NCI-H82 (cell line): ENCODE measurements at places on chromosomes 1 and 21.

DNA sequence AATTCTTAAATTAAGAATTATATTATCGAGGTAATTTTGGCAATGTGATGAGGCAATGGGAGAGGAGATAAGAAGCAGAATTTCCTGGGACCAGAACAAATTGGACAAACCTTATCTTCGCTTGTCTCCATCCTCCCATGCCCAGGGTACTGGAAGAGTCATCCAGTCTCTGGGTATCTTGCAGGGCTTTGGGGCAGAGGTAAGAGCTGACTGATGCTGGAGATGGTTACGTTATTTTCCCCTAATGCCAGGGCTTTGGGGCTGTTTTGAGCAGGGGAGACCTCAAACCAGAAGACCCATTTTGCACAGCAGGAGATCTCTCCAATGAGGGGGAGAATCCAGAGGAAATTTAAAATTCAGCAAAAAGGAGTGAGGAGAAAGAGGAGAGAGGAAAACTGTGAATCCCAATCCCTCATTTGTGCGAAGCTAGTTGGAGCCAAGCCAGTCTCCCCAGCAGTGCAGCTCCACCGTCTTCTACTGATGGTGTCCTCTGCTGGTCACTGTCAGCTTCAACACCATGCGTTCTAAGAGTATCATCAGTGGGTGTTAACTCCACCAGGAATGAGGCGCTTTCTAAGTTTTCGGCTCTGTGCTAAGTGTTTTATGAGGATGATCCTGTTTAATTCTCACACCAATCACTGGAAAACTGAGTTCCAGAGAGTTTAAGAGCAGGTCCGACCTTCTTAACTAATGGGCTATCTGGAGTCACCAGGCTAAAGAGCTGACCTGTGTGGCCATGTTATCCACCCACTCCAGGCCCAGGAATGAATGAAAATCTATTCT, 86.8 kb upstream of the CD34 start:
- DNase-seq, result peak; percentile 90

GRCh38 chr1:19396280-19396679, 84.2 kb downstream of the SLC66A1 start:
- no peak for DNase-seq

DNA sequence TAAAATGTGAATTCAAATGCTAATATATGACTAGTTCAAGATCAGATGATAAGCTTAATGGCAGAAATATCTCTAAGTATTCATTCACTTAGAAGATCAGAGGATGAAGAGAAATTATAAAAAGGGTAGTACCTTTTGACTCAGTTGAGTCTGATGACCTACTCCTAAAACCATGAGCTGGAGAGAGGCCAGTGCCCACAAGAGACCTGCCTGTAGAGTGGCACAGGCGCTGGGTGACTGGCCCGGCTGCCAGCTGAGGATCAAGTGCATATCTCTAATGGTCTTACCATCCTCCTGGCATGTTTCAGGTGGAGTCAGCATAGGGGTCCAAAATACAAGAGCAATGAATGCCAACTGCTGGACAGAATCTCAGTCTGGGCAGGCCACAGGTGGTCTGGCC, 14.1 kb downstream of the DDAH1 start:
- no peak for DNase-seq

- DNase-seq, result no peak
Measured at GRCh38 chr1:26367441-26367840, 5.1 kb downstream of the ZNF683 start.

DNA sequence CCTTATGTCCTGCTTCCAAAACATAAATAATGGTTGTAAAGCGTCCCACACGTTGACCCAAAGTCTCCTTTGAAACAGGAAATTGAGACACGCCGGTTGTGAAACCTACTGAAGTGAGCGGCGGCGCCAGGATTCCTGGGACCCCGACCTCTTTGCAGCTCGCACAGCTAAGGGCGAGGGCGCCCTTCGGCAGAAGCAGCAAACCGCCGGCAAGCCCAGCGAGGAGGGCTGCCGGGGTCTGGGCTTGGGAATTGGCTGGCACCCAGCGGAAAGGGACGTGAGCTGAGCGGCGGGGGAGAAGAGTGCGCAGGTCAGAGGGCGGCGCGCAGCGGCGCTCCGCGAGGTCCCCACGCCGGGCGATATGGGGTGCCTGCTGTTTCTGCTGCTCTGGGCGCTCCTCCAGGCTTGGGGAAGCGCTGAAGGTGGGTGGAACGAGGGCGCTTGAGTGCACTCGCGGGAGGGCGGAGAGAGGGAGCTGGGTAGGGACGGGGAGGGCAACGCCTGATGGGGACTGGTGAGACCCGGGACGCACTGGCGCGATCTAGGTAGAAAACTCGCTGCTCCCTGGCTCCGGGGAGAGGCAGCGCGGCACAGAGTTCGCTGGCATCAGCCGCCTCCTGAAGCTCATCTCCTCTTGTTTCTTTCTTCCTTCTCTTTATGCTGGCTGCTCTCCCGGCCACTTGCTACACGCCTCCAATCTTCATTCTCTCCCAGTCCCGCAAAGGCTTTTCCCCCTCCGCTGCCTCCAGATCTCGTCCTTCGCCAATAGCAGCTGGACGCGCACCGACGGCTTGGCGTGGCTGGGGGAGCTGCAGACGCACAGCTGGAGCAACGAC, at the start of gene CD1D:
Gene CD1D, plus strand, starts transcription at position 155 of the 836 bp plus-strand sequence. Its CDS starts 207 bp downstream, at position 362.
- peak; percentile 33 for DNase-seq

DNA sequence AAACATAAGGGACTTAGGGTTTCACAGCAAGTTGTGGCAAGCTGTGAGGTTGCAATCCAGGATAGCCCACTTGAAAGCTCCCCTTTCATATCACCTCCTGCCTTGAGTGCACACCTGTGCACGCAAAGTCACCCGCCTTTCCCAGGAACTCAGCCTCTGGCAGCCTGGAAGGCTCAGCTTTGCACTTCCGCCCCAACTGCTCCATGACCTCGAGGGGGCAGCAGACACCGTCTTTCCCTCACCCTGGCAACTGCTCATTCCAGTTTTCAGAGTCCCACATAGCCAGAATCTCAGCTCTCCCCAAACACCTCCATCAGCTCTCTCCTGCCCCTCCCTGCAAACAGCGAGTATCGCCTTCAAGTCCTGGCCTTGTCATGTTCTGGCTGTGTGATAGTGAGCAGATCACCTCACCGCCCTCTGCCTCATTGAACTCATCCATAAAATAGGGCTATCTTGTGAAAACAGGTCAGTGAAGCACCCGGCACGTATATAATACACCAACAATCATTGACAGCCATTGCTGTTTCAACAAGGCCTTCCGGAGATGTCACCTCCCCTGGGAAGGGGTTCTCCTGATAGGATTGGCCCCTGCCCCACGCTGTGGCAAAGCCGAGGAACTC, 32.2 kb upstream of the EPB41 start:
- peak; percentile 96 for DNase-seq

DNA sequence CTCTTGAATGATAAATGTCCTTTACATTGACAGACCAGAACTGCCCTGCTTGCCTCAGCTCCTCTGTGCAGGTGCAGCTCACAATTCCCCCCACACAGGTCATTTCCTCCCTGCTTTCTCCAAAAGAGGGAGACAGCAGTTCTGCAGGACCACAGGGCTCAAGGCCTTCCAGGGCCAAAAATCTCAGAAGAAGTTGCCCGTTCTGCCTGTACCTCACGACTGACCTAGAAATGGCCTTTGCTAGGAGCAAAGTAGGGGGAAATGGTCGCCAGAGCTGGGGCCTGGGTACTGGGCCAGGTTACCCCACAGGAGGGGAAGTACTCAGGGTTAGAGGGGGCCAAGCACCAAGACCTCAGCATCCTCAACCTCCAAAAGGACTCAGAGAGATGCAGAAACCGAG, 11.1 kb downstream of the RNU1-2 start:
- DNase-seq, result no peak

- peak; percentile 19 for DNase-seq
Measured at GRCh38 chr21:43997766-43998742, 14.1 kb upstream of the TRAPPC10 start.

DNA sequence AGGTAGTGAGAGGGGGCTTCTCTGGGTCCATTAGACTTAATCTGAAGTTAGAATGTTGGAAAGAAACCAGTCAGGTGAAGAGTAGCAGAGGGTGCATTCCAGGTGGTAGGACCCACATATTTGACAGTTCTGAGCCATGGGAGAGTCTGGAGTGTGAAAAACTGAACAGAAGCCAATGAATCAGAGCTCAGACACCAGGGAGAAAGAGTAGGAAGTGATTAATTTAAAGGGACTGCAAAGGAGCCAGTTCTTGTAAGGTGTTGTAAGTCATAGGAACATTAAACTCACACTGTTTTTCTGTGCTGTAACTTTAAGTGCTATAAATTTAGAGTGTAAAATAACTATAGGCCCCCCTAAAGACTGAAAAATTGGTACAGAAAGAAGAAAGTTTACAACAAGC, 5.9 kb upstream of the DHX9 start:
- no peak for DNase-seq

GRCh38 chr21:35034203-35034926, 14.7 kb downstream of the RUNX1 start:
- DNase-seq, result no peak

DNA sequence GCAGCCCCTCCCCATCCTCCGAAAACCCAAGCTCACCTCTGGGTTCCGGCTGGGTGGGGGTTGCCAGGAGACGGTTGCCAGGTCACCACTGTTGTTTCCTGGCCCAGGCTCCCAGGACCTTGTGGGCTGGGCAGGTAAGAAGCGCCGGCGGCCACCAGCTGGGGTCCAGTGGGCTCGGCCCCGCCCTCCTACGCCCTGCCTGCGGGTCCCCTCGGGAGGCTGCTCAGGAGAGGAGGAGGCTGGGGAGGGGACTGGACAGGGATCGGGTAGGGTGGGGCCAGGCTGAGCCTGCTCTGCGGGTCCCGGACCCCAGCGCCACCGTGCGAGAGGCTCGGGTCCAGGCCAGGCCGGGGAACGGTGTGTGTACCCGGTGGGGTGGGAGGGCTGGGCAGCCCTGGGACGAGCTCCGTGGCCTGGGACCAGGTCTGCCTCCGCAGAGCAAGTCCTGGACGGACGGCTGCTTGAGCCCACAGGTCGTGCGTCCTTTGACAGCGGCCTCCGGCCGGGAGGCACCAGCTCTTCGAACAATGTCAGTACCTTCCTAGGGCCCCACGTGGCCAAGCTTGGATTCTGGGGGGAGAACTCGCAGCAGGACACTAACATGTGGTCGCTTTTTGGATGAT, at the start of gene TTLL10:
Gene TTLL10, plus strand, starts transcription at position 88 of the 623 bp plus-strand sequence. CDS start 5,336 bp downstream, outside the sequence.
- DNase-seq, result no peak

DNA sequence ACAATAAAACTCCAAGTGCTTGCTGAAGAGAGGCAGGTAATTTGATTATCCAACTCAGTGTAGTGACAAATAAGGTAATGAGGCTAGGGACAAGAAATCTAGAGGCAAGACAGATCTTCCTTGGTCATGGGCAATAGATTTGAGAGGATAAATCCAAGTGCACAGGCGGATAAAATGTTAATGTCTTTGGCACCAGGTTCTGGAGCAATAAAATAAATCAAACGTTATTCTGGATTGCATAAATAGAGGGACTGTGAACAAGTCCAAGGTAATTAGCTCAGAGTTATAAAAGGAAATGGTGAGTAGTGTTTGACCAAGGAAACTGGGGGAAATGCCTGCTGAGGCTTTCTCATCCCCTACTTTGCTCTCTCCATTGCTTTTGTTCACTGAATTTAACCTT, 329.3 kb upstream of the PROX1 start:
- DNase-seq, result peak; percentile 45

GRCh38 chr1:214326406-214326805, 45.4 kb downstream of the SMYD2 start:
- DNase-seq, result no peak

- DNase-seq, result no peak
Measured at GRCh38 chr1:163036671-163037070, 32.5 kb upstream of the RGS4 start.

DNA sequence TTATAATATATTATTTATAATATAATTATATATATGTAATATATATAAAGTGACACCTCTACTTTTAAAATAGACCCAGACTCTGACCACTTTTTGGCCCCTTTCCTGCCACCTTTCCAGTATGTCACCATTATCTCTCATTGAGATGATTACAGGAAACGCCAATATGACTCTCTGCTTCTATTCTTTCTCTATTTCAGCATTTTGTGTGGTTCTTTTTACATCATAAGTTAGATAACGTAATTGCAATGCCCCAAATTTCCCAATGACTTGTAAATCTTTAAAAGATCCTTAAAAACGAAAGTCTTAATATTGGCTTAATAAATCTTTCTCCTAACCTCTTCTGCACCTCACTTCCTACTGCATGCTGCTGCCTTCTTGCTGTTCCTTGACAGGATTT, 8.1 kb upstream of the GBP5 start:
- no peak for DNase-seq

DNA sequence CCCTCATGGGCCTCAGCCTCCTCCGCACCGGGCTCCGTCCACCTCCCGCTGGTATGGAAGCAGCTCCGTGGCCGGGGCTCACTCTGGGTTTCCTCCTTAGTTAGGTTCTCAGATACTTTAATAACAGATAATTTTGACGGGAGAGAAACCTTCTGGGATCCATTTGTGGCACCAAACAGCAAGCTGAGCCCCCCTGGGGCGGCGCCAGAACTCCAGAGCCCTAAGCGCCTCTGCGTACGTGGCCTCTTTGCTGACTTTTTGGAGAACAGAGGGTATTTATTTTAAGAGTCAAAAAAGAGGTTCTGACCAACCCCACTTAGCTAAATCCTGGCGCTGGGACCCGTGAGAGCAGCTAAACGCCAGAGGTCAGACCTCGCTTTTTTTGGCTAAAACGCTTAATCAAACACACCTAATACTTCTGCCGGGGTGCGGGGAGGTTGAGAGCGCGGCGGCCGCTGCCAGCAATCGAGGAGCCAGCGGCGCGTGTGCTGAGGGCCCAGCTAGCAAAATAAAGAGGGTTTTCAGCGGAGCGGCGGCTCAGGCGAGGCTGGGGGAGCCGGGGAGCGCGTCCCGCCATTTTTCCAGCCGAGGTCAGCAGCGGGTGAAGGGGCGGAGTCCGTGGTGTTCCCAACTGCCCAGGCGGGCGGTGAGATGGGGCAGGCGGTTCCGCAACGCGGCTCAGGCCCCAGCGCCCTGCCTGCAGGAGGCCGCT, 171.7 kb downstream of the PRDM16 start:
- DNase-seq, result no peak

GRCh38 chr1:51190961-51191360, 45.1 kb upstream of the RNF11 start:
- no peak for DNase-seq

DNA sequence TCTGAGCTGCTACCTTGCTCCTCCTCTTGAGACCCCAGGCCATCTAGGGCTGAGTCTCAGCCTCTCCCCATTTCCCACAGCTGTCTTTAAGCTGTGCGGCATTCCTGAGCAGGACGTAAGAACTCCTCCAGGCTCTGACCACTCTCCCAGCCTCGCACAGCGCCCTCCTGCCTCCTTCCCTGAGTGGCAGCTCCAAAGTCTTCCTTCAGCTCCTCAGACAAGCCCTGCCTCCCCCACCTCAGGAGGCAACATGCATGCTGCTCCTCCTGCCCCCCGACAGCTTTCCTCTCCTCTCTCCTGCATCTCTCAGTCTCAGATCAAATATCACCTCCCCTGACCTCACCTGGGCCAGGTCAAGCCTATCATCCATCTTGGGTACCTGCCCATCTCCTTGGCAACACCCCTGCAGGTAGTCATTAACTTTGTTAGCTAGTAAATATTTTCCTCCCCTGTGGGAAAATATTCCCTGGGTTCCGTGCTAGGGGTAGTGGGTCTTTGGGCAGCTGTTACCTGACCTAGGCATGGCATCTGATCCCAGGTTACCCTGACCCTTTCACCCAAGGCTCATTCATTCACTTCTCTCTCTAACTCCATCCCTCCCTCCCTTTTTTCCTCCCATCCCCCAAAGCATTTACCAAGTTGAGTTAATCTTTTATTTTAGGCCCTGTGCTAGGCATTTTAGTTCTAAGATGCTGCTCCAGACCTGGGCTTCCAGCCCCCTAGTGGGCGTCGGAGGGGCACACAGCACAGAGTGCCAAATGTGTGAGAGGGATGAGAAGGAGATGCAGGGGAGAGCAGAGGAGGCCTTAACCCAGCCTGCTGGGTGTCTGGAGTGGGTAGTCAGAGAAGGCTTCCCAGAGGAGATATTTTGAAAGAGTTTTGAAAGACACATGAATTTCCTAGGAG, 419.9 kb downstream of the PTPRU start:
- peak; percentile 66 for DNase-seq
